ENCODE measurements at places on chromosomes 2 and 18.

DNA sequence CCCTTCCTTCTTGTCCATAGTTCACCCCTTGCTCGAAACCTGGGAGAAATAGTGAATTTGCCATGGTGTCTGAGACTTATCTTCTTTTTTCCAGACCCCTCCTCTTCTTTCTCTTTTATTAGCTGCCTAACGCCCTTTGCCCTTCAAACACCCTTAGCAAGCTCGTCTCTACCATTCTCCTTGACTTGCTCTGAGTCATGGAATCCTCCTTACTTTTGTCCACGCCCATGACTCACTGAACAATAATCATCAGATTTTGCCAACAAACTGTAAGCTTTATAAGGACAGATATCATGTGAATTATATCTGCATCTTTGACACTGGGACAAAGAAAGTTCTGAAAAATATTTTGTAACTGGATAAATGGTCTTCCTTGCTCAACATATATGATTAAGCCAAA lies 67.1 kb upstream of the CNTNAP5 start:
- no peak for DNase-seq

- no peak for DNase-seq
These were observed 7.0 kb upstream of the NDUFV2 start for GRCh38 chr18:9095297-9096006.

DNA sequence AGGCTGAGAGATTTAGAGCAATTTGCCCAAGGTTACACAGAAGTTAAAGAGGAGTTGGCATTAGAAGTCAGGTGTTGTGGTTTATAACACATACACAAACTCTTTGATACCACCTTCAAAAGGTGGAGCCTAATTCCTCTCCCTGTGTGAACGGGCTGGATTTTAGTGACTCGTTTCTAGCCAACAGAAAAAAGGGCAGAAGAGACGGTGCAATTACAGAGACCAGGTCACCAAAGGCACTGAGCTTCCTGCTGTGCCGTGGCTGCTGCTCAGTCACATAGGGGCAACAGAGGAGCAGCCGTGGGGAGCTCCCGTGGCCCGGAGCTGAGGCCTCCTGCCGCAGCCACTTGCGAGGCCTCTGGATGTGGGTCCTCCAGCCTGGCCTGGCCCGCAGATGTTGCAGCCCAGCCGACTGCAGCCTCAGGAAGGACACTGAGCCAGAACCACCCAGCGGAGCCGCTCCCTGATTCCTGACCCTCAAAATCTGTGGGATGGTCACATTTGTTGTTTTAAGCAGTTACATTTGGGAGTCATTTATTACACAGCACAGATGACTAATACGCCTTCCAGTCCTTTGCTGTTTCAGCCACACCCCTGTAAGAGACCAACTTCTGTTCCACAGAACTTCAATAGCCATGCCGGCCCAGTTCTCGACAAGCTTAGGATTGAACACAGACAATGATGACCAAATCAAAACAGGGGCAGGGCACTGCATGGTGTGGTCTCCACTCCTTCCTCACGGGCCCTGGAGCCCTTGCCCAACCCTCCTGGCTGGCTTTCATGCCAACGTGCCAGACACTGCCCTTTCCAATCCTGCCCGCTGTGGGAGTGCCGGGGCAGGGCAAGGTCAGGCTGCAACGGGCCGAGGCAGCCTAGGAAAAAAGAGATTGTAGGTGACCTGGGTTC lies 17.1 kb downstream of the EDAR start:
- no peak for DNase-seq

DNA sequence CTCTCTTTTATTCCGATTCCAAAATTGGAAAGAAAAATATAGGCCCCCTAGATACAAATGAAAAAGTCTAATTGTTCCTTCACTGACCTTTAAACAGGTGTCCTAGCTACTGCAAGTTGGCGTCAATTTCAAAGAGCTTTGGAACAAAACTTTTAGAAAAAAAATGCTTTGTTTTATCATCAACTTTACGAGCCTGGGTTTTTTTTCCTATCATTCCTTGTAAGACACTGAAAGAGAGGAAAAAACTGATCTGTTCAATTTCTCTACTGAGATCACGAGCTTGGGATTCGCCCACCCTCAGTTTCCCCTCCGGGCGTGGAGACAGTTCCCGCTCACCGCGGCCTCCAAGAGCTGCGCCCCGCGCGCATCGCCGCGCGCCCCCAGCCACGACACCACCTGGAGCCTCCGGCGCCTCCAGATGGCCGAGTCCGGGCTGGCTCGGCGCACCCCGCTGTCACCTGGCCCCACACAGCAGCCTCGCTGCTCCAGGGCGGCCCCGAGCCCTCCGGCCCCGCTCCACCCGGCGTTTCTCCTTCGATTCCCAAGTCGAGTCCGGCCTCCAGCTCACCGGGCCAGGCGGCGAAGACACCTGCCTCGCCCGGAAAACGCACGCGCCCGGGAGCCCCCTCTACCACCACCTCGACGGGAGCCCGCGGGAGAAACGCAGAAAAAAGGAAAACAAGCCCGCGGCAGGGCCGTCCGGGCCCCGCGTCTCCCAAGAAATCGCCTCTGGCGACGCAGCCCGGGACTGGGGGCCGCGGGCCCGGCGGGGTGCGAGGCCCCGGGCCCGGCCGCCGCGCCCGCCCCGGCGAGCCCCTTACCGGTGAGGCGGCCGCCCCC lies 656 bp downstream of the TBC1D8 start:
- no peak for DNase-seq

GRCh38 chr2:157587576-157587975 lies 41.1 kb downstream of the ACVR1C start:
- no peak for DNase-seq

GRCh38 chr18:61842146-61842545 lies 50.7 kb downstream of the RNF152 start:
- DNase-seq = no peak

- DNase-seq = no peak
These were observed 122.5 kb downstream of the SOCS6 start for GRCh38 chr18:70411307-70411706.

DNA sequence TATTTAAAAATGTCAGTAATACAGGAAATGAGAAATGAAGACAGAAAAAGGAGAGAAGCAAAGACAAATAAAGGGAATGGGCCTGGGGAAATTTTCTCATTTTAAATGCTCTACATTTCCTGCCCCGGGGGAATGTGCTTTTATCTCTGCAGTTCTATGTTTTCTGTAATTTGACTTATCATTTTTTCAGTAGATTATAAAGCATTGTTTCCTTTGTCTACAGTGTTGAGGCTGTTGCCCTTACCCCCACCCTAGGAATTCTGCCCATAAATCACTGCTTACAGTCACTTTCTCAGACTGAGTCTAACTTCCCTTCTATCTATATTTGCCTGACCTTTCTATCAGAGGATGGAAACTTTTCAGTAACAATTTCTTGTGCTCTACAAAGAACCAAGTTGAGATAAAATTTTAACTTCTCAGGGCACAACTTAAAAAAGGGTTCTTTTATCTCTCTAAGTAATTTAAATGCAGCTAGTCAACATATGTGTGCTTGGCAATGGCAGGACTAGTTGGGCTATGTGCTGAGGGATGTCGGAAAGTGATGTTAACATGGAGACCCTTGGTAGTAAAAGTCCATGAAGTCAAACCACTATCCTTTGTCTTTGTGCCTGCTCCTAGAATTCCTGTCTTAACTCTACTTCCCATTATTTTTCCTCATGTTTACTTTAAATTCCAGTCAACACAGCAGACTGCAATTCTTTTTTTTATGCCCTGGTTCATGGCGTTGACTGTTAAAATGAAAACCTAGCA lies 146.5 kb upstream of the MMADHC start:
- no peak for DNase-seq

- DNase-seq = no peak
These were observed 102.8 kb downstream of the RBMS1 start for GRCh38 chr2:160390544-160391455.

- DNase-seq = no peak
These were observed 121.9 kb downstream of the HDAC4 start for GRCh38 chr2:239278941-239279365.

DNA sequence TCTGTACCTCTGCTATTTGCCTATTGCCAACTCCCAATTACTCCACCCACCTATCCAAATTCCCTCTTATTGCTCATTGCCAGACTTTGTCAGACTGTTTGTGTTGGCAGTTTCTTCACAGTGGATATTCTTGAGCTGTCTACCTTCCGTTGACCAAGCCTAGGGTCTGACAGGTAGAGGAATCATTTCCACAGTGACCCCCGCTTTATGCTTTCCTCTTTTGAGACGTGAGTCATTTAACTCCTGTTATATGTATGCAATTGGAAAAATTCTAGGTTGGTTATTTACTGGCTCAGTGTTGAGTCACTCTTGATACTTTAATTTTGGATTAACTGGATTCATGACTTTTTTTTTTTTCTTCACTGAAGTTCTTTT lies 187.7 kb downstream of the IRS1 start:
- no peak for DNase-seq

DNA sequence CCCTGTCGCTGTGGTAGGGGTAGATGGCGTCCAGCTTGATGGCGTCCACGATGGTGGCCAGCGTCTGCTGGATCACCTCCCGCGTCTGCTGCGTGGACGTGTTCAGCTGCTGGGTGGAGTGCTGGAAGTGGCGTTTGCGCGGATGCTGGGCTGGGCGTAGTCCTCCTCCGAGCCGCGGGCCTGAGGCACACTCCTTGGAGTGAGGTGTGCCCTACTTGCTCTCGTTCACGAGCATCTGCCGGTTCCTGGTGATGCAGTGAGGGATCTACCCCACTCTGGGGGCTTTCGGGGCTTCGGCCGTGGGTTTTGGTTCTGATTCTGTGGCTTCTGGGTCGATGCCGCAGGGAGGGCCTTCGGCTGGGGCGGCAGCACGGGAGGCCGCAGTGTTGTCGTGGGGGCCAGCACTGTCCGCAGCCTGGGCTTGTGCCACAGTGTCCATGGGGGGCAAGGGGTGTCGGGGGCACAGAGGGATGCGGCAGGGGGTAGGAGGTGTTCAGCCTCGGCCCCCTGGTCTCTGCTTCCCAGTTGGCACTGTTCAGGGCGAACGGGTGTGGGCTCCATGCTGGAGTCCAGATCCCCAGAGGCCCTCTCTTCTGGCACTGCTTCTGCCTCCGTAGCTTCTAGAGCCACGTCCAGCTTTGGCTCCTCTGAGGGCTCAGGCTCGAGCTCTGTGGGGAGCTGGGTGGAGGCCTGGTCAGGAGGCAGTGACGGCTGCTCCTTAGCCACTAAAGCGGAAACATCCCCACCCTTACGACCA lies 890.6 kb upstream of the LRRTM1 start:
- no peak for DNase-seq

- no peak for DNase-seq
These were observed 103.2 kb upstream of the MMADHC start for GRCh38 chr2:149690825-149691224.

DNA sequence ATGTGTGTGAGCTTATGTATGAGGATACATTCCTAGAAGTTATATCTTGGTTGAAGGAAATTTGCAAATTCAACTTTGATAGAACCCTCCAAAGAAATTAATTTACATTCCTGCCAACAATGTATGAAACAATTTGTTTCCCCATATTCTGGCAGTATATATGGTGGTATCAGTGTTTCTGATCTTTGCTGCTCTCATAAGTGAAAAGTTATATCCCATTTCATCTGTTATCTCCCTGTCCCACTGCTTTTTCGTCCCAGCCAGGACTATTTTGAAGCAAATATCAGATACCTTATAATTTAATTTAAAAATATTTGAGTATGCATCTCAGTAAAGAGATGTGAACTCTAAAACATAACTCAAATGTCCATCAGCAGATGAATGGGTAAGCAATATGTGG lies 7.1 kb downstream of the UBR3 start:
- no peak for DNase-seq

GRCh38 chr2:134619250-134619649 lies 99.5 kb downstream of the TMEM163 start:
- DNase-seq = no peak

GRCh38 chr2:48819206-48819735 lies 63.7 kb upstream of the LHCGR start:
- DNase-seq = no peak

GRCh38 chr18:8257851-8258434 lies 351.3 kb upstream of the RAB12 start:
- no peak for DNase-seq

DNA sequence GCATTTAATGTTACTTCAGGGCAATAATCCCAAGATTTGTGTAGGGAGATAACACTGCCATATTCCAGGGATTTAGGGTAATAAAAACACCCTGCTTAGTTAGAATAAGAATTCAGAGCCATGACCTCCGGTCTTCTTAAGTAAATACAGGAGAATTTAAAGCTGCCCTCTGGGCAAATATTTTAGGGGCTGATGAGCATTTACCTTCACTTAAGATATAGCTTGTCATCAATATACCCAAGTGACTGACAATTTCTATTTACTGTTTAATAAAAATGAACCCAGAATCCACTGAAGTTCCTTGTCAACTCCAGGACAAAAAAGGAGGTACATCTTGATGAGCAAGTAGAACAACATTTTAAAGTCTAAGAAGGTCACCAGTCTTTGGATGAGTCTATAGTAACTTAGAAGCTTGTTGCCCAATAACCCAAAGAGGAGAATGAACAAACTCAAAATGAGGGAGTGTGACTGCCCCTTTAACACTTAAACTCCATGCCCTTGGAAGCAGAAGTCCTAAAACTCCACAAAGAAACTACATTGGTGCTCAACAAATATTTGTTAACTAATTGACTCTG lies 24.3 kb upstream of the IKZF2 start:
- no peak for DNase-seq

DNA sequence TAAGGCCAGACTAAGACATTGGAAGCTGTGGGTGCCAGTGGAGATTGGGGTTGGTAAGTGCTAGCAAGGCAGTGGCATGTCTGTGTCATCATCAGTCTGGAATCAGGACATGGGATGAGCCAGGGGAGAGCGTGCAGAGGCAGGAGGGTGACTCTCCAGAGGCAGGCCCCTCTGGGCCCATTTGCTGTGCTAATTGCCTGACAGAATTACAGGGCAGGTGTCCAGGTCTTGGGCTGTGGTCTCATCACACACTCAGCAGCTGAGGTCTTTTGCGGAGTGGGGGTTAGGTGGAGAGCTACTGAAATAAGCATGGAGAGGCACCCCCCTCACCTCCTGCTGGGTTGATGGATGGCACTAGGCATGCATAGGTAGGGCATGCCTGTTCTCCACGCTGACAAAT lies 57.4 kb downstream of the CELF4 start:
- DNase-seq = no peak

Measured in right renal cortex interstitium (tissue), 3 donors.